Epithelial cell of esophagus (primary cell): ENCODE measurements at places on chromosomes 5 and 9.
A peak's percentile ranks its signal among the peaks of the same experiment; 100 is the strongest.

DNA sequence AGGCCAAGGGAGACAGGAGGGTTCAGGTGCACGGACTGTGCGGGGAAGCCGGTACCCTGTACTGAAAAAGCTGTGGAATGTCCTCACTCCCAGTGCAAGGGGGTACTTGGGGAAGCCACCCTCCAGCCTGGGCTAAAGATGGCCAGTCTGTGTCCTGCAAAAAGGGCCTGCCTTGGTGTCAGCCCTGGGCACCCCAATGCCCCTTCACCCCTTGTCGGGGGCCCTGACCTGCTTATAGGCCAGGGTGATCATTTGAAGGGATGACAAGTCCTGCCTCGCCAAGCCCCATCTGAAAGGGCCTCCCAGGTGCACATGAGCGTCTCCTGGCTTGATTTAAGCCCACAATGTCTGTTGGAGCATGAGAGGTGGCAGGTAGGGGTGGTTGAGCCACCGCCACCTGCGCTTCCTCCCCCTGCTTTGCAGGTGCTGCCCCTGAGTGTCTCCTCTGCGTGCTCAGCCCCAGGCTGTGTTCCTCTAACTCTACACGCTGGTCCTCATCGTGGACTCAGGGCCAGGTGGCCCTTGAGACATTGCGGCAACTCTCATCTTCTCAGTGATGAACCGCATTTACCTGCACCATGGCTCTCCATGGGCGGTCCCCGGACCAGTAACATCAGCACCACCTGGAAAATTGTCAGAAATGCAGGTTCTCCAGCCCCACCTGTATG is 97.0 kb downstream of the ANKRD33B start:
- DNase-seq: no peak

GRCh38 chr5:142478113-142478512 is 153.3 kb upstream of the SPRY4 start:
- no peak for DNase-seq

DNA sequence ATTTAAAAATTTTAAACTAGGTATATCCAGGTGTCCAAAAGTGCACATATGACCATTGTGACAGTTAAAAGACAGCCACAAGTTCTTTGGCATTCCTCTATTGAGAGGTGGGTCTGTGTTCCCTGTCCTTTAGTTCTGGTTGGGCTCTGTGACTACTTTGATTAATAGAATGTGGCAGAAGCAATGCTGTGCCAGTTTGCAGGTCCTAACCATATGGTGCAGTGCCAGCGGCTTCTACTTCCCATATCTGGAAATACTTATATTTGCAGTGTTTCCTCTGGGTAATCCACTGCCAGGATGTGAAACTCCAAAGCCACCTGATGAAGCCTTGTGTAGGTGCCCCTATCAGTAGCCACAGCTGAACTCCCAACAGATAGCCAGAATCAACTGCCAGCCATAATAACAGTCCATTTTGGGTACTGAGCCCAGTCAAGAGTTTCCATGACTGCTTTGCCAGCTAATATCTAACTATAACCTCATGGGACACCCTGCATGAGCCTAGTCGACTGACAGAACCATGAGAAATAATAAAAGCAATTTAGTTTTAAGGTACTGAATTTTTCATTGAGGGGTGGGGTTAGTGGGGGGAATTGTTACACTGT is 361.0 kb upstream of the SEMA6A start:
- DNase-seq: no peak

GRCh38 chr9:34823778-34824177 is 113.8 kb upstream of the CCL21 start:
- DNase-seq: peak; percentile 49

GRCh38 chr5:132506094-132506692 is 15.6 kb upstream of the IRF1 start:
- DNase-seq: peak; percentile 62

DNA sequence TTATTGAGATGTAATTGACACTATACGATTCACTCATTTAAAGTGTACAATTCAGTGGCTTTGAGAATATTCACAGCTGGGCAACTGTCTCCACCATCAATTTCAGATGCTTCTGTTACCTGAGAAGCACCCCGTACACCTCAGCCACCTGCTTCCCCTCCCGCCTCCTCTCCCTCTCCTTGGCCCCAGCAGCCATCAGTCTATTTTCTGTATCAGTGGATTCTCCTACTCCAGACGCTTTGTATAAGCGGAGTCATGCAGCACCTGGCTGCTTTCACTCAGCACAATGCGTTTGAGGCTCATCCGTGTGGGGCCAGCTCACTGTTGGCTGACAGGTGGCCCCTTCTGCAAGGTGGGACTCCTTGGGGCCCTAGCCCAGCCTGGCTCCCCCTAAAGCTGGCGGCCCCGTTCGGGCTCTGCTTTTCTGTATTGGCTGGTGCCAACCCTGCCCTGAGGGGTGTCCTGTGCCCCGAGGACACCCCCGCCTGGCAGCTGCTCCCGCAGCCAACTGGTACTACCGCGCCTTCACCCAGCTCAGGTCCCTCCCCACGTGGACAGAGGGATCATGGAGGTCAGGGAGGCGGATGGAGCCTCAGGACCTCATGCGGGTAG is 124.4 kb upstream of the COL5A1 start:
- DNase-seq: no peak

GRCh38 chr9:128575916-128576315 is 23.5 kb downstream of the SPTAN1 start:
- DNase-seq: no peak

GRCh38 chr9:96158909-96159575 is 142.9 kb downstream of the HSD17B3 start:
- no peak for DNase-seq

DNA sequence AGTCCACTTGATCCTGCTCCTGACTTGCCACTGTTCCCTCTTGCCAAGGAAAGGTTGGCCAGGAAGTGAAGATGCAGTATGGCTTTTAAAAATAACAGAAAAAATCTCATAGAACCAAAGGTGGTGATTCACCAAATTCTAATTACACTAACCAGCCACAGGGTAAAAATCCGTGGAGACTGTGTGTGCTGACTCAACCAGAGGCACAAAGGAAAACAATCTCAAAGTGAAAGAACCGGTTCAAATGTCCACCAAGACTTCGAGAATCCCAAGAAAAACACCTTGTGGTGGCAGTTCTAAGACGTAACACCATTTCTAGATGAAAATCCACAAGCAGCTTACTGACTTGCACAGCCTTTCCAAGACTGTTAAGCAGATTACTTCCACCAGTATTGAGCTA is 279.1 kb downstream of the TLE1 start:
- DNase-seq: peak; percentile 95

DNA sequence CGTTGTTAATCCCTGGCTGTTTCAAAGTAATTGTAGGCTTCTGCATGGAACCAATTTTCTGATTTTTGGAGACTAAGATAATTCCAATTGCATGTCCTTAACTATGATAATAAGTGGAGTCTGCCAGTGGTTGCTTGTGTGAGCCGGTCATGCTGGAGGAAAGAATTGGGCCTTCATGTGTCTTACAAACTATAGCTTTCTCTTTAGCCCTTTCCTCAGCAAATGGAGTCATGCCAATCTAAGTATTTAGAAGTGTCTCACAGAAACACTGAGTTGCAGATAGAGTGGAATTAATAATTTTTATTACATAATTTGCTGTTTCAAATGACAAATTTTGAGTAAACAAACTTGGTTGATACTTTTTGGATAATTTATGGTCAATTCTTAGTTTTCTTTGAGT is 200.4 kb downstream of the FBXL7 start:
- DNase-seq: no peak

- no peak for DNase-seq
Measured at GRCh38 chr5:171205375-171205774, 103.7 kb upstream of the TLX3 start.

- DNase-seq: no peak
Measured at GRCh38 chr9:95494022-95494415, 22.8 kb downstream of the PTCH1 start.

GRCh38 chr5:8060953-8061429 is 192.0 kb downstream of the MTRR start:
- no peak for DNase-seq

DNA sequence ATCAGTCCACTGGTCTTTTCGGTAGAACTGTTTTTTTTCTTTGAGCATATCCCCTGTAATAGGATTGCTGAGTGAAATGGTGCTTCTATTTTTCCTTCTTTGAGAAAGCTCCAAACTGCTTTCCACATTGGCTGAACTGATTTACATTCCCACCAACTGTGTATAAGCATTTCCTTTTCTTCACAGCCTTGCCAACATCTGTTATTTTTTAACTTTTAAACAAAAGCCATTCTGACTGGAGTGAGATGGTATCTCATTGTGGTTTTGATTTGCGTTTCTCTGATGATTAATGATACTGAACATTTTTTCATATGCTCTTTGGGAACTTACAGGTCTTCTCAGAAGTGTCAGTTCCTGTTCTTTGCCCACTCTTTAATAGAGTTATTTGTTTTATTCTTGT is 764.7 kb downstream of the MTRR start:
- no peak for DNase-seq

DNA sequence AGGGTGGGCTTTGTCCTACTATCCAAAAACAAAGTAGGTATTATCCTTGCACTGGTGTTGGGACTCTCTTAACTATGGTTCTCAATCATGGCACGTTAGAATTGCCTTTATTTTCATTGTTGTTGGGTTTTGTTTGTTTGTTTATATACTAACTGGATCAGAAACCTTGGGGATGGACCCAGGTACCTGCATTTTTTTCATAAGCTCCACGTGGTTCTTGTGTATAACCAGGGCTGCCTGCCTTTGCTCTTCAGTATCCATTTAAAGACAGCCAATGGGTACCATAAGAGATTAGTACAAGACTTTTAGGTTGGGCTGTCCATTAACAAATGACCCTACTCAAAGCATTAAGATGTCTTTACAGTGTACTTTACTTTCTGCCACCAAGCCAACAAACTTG is 2.5 kb upstream of the SSBP2 start:
- no peak for DNase-seq

GRCh38 chr9:107586493-107586892 is 96.9 kb upstream of the KLF4 start:
- peak; percentile 7 for DNase-seq

- DNase-seq: peak; percentile 2
Measured at GRCh38 chr5:27009540-27009915, 28.9 kb downstream of the CDH9 start.

GRCh38 chr9:133471551-133472276 is 7.2 kb downstream of the SLC2A6 start:
- DNase-seq: no peak

GRCh38 chr9:120659209-120659608 is 55.1 kb downstream of the MEGF9 start:
- DNase-seq: no peak

DNA sequence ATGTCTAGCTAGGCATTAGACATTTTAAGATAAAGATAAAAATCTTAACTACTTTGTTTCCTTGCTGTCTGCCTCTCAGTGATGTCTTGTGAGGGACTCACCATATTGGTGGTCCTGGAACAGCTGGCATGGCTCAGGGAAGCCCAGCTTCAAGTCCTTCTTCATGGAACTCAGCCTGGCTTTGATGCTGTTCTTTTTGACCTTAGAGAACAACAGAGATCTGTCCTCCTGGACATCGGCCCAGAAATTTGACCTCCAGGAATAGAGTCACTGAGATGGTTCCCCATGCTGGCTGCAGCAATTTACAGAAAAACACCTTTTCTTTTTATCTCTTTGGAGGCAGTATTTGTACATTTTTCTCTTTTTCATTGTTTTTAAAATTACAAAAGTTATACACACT is 235.5 kb upstream of the WWC1 start:
- DNase-seq: no peak

GRCh38 chr5:31362931-31363568 is 168.8 kb downstream of the DROSHA start:
- DNase-seq: no peak

- DNase-seq: peak; percentile 88
Measured at GRCh38 chr9:71683598-71684235, 84.6 kb downstream of the CEMIP2 start.

DNA sequence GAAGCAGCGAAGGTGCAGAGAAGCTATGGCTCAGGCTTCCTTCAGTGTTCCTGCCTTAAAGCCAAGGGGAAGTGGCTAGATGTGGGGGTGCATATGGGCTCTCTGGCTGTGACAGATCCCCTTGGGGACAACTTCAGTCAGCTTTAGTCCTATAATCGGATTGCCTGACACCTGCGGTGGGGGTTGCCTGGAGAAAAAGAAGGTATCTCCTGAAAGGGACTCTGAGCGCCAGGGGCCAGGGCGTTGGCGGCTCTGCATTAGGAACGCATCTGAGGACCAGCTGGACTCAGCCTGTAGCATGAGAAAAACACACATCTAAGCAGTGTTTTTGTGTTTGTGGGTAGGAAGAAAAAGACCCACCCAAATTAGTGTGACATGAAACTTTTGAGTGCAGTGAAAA is 84.3 kb upstream of the OTULINL start:
- no peak for DNase-seq

DNA sequence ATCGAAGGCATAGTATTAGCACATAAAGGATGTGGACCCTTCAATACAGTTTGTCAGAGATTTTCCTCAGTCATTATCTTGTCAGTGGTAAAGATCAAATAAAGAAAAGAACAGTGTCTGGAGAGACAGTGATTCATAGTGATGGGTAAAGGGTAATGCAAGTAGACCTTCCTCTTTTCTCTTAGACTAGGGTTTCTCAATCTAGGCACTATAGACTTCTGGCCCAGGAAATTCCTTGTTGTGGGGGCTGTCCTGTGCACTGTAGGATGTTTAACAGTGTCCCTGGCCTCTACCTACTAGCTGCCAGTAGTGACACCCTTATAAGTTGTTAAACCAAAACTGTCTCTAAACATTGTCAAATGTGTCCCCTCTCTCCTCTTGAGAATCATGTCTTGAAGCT is 6.9 kb downstream of the CAMK4 start:
- no peak for DNase-seq

DNA sequence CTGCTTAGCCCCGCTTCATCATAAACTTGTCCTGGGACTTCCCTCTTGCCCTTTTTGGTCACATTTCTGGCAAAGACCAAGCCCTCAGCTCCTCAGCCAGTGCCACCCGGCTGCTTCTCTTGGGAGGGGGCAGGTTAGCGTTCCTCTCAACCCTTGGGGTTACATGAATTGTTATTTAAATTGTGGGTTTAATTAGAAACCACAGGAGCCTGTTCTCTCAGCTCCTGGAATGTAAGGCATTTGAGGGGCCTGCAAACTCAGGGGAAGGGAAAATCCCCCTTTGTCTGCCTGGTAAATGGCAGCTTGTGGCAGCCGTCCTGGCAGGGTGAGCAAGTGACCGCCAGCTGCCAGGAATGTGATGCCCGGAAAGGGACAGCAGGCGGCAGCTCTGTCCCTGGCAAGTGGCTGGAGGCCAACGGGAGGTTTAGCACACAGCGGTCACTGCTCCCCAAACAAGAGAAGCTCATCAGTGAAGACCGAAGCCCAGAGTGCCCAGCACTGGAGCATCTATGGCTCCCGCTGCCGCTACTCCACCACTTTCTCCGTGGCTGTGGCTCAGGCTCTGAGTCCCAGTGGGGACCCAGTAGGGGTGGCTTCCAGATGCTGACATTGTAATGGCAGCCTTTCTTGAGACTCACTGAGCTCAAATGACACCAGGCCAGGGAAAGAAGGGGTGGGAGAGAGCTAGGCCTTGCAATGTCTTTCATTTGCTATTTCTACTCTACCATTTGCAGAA is 51.7 kb downstream of the SHB start:
- peak; percentile 59 for DNase-seq

DNA sequence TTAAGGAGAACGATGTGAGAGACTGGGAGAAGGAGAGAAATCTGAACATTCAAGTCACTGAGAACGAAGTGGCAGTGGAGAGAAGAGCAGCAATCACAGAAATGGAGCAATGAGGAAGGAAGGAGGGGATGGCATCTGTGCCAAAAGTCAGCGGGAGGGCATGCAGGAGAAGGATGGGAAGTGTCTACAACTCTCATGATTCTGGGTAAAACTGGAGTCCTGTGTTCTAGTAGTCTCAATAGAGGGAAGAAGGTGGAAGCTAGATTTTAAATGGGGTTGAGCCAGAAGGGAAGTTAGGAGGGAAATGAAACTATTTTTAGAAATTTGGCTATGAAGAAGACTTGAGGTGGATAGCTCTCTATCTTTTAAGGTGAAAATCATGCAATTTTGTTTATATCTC is 39.1 kb upstream of the SPATA31C2 start:
- DNase-seq: no peak
